Activated gamma-delta T cell (primary cell): ENCODE measurements at places on chromosomes 3 and 15.

GRCh38 chr15:82315519-82316246, 33.6 kb downstream of the GOLGA6L10 start:
- DNase-seq = no peak

DNA sequence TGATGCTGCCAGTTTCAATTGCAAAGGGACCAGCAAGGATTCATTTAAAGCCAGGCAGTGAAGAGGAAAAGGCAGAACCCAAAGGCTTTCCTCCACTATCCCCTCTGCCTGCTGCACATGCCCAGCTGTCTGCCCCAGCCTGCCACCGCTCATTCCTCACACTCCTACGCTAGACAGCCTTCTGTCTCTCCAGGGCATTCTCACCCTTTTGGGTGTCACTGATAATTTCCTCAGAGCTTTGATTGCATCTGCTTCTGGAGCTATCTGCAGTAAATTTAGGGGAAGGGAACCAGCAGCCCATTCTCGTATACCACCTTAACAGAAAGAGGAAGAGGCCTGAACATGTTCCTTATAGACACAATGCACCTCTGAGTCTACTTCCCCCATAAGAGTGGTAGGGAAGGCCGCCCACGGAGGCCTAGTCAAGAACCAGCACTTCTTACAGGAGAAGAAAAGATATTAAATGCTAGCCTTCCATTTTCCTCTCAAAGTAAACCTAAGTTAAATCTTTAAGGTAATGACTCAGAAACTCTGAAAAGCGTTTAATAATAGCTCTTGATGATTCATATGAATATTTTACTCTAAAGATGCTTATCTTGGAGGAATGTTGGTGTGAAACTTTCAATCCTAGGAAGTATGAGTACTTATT, 20.9 kb downstream of the NUDT16 start:
- no peak for DNase-seq

DNA sequence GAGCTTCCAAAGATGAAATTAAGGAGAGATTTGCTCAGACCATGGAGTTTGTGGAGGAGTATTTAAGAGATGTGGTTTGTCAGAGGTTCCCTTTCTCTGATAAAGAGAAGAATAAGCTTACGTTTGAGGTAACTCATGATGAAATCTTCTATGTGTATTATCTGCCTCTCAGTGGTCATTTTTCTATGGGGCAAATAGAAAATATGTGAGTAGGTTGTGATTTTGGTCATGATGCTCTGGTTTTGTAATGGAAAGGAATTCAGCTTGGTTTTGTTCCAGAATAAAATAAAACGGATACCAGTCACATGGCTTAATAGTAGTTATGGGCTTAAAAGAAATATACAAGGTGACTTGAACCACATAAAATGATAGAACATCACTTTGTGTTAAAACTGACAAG, 181.1 kb downstream of the ITPR1 start:
- no peak for DNase-seq

GRCh38 chr3:46542801-46543201, 23.3 kb downstream of the LRRC2 start:
- DNase-seq = no peak

GRCh38 chr3:111926266-111926676, 52.6 kb upstream of the ABHD10 start:
- no peak for DNase-seq
